HL-60 (cell line): ENCODE measurements at places on chromosomes 3 and 15.

DNA sequence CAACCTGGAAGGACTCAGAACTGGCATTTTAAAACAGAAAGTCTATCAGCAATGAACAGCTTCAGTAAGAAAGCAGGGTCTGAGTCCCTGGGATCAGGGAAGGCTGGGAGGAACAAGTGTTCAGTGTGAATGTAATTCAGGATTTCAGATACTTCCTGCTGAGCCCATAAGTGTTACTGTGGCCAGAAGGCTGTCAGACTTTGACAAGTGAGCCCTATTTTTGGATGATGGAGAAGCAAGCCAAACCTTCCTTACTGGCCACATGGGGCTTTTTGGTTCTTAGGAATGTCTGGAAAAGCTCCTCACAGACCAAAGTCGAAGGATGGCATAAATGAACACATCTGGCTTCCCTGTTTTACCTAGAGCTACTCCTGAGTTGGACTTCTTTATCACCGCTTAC lies 157.2 kb downstream of the BBX start:
- no peak for DNase-seq

DNA sequence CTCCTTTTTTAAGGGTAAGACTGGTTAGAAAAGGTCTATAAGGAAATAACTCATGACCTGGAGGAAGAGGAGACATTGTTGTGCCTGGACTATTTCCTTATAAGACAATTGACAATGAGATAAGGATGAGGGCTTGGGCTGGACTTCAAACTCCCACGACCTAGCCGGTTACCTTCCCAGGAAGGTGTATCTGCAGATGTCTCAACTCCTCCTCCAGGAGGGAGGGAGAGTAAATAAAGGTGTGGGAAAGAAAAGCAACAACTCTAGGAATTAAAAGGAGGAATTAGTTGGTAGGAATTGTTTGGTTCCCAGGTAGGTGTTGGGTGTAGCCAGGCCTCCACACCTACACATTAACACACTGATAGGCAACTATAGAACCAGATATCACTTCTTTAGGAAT lies 97.8 kb upstream of the TBL1XR1 start:
- no peak for DNase-seq

DNA sequence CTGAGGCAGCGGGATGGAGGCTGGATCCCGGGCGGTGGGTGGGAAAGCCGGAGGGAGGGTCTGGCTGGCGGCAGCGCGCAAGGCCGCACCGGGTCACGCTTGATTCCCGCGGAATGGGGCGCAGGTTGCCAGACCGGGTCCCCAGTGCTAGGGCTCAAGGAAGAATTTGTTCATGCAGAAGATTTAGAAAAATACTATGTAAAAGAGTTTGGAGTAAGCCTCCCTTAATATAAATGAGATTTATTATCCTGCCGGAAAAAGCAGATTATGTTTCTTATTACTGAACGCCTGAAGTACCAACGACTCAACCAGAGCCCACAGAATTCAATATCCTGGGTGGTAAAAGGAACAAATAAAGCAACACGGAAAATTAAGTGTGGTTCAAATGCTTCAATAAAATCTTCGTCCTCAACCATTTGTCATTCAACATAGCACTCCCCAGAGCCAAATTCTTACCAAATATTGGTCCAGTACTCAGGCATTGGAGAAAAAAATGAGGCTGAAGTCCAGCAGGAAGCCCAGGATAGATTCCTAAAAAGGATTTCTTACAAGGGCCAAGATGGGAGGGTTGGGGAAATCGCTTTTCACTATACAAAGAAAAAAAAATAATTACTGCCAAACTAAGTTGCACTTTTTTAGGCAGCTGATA lies 1.2 kb upstream of the ZBTB20 start:
- no peak for DNase-seq

- no peak for DNase-seq
Measured at GRCh38 chr15:47820057-47820746, 102.9 kb downstream of the SEMA6D start.

DNA sequence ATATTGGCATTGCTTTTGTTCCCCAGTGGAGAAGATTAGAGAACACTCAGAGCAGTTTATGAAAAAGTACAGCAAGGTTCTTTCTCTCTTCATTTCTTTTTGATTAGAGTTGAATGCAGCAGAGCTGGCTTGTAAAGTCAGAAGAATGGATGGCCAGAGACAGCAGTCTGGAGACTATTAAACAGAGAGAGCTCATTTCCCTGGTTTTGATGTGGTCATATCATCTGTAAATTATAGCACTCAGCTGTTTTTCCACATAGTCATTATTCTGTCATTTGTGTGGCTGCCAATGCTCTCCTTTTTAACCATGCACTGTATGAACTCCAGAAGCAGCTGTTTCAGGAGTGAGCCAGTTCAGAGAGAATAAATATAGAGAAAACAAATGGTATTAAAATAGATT lies 177.4 kb upstream of the CRBN start:
- no peak for DNase-seq

DNA sequence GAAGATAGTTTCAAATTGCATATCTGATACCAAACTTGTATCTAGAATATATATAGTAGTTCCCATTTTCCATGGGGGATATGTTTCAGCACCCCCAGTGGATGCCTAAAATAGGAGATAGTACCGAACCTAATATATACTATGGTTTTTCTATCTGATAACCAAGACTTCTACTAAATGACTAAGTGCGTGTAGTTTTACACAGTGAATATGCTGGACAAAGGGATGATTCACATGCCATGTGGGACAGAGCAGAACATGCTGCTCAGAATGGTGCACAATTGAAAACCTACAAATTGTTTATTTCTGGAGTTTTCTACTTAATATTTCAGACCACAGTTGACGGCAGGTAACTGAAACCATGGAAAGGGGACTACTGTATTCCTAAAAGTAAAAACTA lies 73.4 kb upstream of the TP63 start:
- no peak for DNase-seq

- peak; percentile 61 for DNase-seq
Measured at GRCh38 chr15:40235201-40235885, 3.5 kb upstream of the PAK6 start.

GRCh38 chr3:11154953-11155325 lies 646 bp downstream of the HRH1 start:
- DNase-seq: no peak

DNA sequence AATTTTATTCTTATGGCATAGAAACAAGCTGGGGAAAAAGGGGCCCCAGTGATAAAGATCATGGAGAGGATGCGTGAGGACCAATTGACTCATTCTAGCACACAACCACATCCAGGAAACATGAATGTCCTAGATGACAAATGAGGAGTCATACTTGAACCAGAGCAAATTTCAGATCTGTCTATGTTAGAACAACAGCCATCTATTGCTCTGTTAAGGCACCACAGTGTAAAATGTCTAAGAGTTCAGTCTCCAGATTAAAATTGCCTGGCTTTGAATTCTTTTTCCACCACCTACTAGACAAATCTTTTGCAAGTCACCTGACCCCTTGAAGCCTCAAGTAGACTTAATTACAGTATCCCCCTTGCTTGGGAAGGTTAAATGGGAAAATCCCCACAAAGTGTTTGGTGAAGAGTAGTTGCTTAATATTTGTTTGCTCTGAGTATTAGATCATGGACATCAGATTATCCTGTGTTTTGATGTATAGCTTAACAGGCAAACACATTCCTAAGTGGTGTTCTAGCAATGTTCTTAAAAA lies 258.7 kb upstream of the TGFBR2 start:
- no peak for DNase-seq

DNA sequence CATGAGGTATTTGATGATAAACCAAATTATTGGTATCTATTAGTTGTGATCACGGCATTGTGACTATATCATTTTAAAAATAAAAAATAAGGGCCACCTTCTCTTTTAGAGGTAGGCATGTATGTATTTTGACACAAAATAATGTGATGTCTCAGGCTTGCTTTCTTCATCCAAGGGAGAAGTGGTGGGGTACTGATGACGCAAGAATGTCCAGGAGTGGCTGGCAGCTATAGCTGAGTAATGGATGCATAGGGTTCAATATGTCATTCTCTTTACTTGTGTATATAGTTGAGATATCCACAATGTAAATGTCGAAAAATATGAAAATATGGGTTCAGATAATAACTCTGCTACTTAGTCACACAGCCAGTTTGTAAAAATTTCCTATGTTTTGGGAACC lies 46.8 kb upstream of the NSMCE3 start:
- no peak for DNase-seq
